ENCODE measurements at places on chromosomes 5 and 9. TPM values are rescaled to one million over a fixed set of nuclear protein-coding genes. Genes with fewer than 3 reads are reported as not detected.

Gene PCDHA5
- not detected for total RNA-seq

Gene OR2K2
- total RNA-seq, result not detected

Gene RAPGEF1
- 15.0 TPM for total RNA-seq

Gene CTNND2
- total RNA-seq, result not detected

Gene PGM5
- 1.7 TPM for total RNA-seq

Gene MTREX
- total RNA-seq, result 61.2 TPM

Gene HBEGF
- 1.9 TPM for total RNA-seq

Gene IL3
- total RNA-seq, result not detected

Gene NR4A3
- total RNA-seq, result 0.12 TPM

Gene FOXD4L5
- total RNA-seq, result 0.37 TPM

Gene MCTP1
- total RNA-seq, result 1.9 TPM

Gene OGN
- total RNA-seq, result 25.6 TPM

Gene PRDM9
- not detected for total RNA-seq

Gene OR1Q1
- not detected for total RNA-seq

Gene TERT
- not detected for total RNA-seq

Gene SMC2
- 11.7 TPM for total RNA-seq

Gene CTXN3
- not detected for total RNA-seq

Gene TRAF1
- total RNA-seq, result 3.4 TPM

Gene FAM78A
- total RNA-seq, result 1.3 TPM

Gene GABBR2
- total RNA-seq, result not detected

Gene ACSL6
- not detected for total RNA-seq

Gene SLC46A2
- not detected for total RNA-seq

Gene SPRY4
- 19.6 TPM for total RNA-seq

Gene SLU7
- 47.0 TPM for total RNA-seq

Gene LCP2
- total RNA-seq, result 0.10 TPM

Gene TMC1
- total RNA-seq, result not detected

Gene IFNA2
- not detected for total RNA-seq

Gene CD72
- total RNA-seq, result 3.3 TPM

Gene MYOT
- total RNA-seq, result not detected

Gene LPAR1
- total RNA-seq, result 39.0 TPM

Gene PDE6A
- total RNA-seq, result not detected

Gene IFNA21
- not detected for total RNA-seq

Gene LRRC19
- total RNA-seq, result not detected

Gene SLC45A2
- total RNA-seq, result not detected

Gene FAM169A
- total RNA-seq, result not detected

Gene LHX3
- total RNA-seq, result not detected

Gene ARHGEF39
- 0.19 TPM for total RNA-seq
